ENCODE measurements at places on chromosomes 12 and 14.

- DNase-seq = no peak
Measured at GRCh38 chr12:94689002-94689645, 38.8 kb upstream of the TMCC3 start.

DNA sequence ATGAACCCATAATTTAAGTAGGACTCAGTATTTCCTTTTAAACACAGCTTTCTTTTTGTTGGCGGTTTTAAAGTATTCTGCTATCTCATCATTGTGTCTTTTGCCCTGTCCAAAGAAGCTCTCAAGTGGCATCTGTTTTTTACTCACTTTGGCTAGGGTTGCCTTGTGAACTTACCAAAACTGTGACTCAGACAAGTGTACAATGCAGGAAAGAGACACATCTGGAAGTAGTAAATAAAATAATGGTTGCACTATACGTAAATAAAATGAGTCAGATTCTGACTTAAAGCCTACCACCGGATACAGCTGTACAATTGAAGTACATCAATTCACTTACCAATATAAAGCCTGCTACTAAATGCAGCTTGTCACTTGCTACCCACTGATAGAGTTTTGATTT, 619.2 kb upstream of the LRFN5 start:
- no peak for DNase-seq

DNA sequence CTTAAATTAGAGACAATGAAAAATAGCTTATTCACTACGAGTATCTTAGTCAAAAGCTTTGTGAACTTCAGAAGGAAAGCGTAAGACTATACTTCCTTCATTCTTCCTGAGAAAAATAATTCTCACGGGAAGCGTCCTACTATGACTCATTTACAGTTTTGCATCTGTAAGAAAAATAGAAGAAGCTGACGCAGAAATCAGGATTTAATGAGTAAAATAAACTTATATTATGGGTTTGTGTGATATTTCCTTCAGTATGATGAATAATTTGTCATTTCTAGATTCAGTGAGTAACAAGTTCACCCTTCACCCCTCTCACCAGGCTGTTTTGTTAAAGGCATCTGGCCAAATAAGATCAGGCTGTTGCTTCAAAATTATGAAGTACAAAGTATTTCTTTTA, 17.8 kb upstream of the PDE3A start:
- DNase-seq = no peak

GRCh38 chr12:40650038-40650704, 42.1 kb upstream of the CNTN1 start:
- no peak for DNase-seq

- no peak for DNase-seq
Measured at GRCh38 chr14:54221971-54222370, 174.8 kb upstream of the CDKN3 start.

GRCh38 chr12:57766464-57767304, at the start of gene CYP27B1:
Gene CYP27B1, minus strand, starts transcription at chr12:57767078. Its CDS starts 37 bp downstream, at chr12:57767041.
- no peak for DNase-seq

GRCh38 chr12:116123451-116124258, 153.8 kb downstream of the MED13L start:
- peak; percentile 24 for DNase-seq

DNA sequence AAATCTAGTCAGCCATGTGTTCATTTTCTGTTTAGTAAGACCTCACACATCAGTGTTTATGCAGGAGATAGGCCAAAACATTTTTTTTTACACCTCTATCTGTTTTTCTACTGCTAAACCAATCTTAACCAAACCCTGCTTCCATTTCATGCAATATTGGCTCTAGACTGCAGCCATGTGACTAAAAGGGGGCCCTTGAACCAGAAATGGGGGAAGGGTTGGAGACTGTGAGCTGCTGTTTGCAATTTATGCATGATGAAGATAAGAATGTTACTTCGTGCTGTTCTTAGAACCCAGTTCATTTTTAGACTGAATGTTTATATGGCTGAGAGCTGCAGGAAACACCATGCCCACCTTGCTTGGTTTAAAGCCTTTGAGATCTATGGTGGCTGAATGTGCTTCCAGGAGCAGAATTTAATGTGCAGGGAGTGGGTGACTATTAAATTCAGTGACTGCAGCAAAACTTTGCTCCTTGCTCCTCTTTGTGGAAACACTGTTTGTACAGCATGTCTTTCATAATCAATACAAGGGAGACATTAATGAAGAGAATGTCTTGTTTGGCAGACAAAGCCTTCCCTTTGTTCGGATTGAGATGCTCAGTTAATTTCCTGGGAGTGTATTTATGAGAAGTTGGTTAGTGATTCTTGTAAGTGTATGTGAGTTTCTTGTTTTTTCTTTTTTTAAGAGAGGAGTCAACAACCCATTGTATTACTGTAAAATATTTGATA, 53.6 kb downstream of the CHST11 start:
- no peak for DNase-seq

- no peak for DNase-seq
Measured at GRCh38 chr12:103600967-103601728, 14.1 kb downstream of the STAB2 start.

DNA sequence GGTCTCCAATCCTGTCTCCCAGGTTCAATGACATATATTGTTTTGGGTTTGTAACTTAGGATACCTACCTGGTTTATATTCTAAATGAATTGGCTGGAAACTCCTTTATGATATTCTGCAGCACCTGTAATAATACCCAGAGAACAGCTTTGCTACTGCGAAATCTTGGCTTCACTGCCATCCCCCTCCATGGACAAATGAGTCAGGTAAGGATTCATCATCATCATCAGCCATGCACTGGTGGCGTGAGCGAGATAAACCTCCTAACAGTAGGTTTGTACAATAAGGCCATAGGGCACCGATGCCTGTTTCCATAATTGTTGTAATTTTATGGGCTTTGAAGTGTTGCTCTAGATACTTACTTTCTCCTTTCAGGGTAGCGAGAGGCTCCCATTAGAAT, 10.7 kb downstream of the DDX47 start:
- no peak for DNase-seq

GRCh38 chr14:76918256-76918781, 92.1 kb downstream of the LRRC74A start:
- no peak for DNase-seq

All from nucleus accumbens (tissue), 56 donors.